ENCODE measurements at places on chromosomes 7 and 10. TPM values are rescaled to one million over a fixed set of nuclear protein-coding genes. Genes with fewer than 3 reads are reported as not detected.

DNA sequence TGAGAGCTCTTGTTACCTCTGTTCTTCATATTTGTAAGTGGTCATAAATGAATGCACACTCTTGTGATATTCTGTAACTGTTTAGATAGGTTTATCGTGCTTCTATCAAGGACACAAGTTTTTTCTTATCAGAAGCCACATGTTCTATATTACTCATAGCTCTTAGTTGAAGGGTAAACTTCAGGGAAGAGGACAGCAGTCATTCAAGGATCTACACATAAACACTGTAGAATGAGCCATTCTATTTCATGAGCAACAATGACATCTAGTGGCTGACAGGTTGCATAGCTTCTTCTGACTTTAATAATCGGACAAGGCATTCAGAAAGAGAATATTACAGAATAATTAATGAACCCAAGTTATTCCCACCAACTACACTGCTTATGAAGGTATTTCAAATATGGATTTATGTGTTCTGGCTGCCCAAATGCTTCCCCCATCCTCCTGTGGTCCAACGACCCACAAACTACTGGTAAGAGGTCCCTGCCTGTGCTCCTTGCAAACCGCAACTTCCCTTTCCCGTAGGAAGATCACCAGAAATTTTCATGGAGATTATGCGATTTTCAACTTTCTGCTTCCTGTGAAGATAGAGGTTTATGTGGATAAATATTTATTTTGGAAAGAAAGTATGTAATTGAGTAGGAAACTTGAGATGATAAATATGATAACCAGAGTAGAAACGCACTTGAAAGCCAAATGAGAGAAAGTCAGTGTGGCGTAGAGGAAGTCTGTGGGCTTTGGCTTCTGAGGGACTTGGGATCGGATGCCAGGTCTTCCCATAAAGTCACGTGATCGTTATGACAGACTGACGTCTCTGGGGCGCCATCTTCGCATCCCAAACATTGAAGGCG, 16.8 kb upstream of the ABCB5 start:
- no peak for DNase-seq

DNA sequence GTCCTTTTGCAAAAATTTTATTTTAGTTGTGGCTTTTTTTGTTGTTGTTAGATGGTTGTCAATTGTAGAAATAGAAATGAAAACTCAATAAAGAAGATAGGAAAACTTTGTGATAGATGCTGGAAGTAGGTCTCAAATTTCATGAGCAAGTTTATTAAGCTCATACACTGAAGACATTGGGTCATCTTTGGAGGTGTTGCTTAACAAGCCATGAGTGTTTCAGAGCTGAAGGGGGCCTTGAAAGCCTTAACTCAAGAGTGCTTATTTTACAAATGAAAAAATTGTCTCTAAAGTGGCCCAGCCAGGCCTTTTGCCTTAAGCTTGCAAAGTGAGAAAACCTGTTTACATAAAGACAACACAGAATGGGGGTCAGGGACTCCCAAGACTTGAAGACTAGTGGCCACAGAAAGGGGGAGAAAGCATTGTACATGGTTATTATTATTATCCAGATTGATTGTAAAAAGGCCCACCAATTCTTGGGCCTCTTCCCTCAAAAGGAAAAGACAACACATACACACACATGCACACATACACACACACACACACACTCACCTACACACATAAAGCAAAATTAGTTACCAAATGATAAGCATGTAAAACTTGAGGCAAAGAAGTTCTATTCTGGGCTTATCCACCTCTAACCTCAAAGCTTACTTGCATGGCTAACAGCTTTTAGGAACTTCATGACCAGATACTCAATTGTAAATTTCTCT, 49.7 kb upstream of the GLCCI1 start:
- DNase-seq, result no peak

DNA sequence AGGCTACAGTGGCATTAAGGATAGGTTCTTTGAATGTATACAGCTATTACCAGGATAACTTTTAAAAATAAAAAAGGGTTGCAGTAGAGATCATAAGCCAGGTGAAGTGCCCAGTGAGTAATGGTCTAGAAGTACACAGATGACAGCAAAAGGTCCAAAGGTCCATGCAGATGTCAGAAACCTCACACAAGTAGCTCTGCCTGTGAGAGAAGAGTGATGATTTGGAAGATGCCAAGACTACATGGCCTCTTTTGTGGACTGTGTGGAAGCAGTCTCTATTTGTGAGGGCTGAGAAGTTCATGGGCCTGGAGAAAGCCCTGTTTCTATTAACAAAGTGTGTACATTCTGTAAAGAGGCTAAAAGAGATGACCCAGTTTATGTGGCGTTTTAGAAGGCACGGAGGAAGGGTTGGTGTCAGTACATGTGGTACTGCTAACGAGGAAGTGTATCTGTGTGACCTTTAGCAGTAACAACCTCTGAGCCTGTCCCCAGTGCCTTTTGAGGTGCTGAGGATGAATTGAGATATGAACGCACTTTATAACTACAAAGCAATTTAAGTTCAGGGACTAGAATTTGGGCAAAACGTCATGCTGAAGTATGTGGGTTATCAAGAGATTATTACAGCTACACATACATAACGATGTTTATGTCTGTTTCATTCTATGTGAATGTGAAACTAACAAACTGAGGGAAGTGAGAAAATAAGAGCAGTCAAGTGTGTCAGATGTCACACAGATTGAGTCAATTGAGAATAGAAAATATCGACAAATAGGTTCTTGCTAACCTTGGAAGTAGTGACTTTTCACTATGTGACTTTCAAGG, 7.6 kb downstream of the CYCS start:
- DNase-seq, result no peak

- no peak for DNase-seq
Measured at GRCh38 chr7:102119925-102120324, 166.7 kb upstream of the SH2B2 start.

DNA sequence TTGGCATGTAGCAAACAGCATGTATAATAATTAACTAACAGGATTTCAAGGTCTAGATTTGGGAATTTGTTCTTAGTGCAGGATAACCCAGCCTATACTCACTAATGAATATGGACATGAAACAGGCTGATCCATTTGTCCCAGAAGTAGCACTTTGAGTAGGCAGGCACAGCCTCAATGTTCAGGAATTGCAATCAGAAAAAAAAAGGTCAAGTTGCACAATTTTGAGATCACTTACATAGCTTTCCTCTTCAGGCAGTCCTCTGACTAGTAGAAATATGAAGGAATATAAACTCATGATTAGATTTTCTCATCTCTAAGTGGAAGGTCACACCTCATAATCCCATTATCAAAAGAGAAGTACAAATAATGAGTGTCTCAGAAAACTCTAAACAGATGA, 921.4 kb upstream of the CELF2 start:
- no peak for DNase-seq

The ZPBP gene
- total RNA-seq, result not detected

The UBE2H gene
- total RNA-seq, result 100 TPM
